Naive thymus-derived CD8-positive, alpha-beta T cell (primary cell): ENCODE measurements at places on chromosomes 13 and 19. TPM values are rescaled to one million over a fixed set of nuclear protein-coding genes. Genes with fewer than 3 reads are reported as not detected.

- no peaks in the 10 kb centered on the region for H3K36me3 ChIP-seq
- DNase-seq: no peak
- no peak overlapping the region for H3K4me3 ChIP-seq
- H3K4me1 ChIP-seq: no peaks in the 10 kb centered on the region
Observed at GRCh38 chr19:18904334-18905057, 8.5 kb upstream of the CERS1 start.

- no peak for DNase-seq
- H3K4me3 ChIP-seq: no peak overlapping the region
- H3K27me3 ChIP-seq: peaks cover 9% of the 10 kb centered on the region
- no peaks in the 10 kb centered on the region for H3K36me3 ChIP-seq
- no peak overlapping the region for H3K27ac ChIP-seq
Observed at GRCh38 chr19:14786421-14786851, 8.1 kb upstream of the ADGRE2 start.

The UGGT2 gene
- polyA plus RNA-seq: not detected

GRCh38 chr19:14901675-14902260, 15.8 kb upstream of the OR7A17 start:
- peaks cover 26% of the 10 kb centered on the region for H3K27me3 ChIP-seq
- no peak for DNase-seq
- no peak overlapping the region for H3K4me3 ChIP-seq
- no peak overlapping the region for H3K27ac ChIP-seq
- no peaks in the 10 kb centered on the region for H3K4me1 ChIP-seq

GRCh38 chr19:18333680-18334079, 6.7 kb upstream of the PGPEP1 start:
- no peak overlapping the region for H3K4me3 ChIP-seq
- DNase-seq: no peak
- H3K27ac ChIP-seq: no peak overlapping the region
- no peaks in the 10 kb centered on the region for H3K27me3 ChIP-seq
- peaks cover 2% of the 10 kb centered on the region for H3K4me1 ChIP-seq

GRCh38 chr13:45850027-45850613, 1.4 kb downstream of the SIAH3 start:
- peaks cover 61% of the 10 kb centered on the region for H3K4me1 ChIP-seq
- no peak for DNase-seq
- H3K27me3 ChIP-seq: peaks cover 3% of the 10 kb centered on the region

GRCh38 chr13:41196620-41197019, 2.3 kb upstream of the KBTBD7 start:
- H3K4me3 ChIP-seq: no peak overlapping the region
- H3K4me1 ChIP-seq: peaks cover 26% of the 10 kb centered on the region
- H3K27me3 ChIP-seq: no peaks in the 10 kb centered on the region
- DNase-seq: peak; percentile 1
- no peaks in the 10 kb centered on the region for H3K36me3 ChIP-seq

- H3K36me3 ChIP-seq: no peaks in the 10 kb centered on the region
- DNase-seq: no peak
- peaks cover 30% of the 10 kb centered on the region for H3K27me3 ChIP-seq
- no peaks in the 10 kb centered on the region for H3K4me1 ChIP-seq
Observed at GRCh38 chr13:106527445-106527801, 8.0 kb downstream of the EFNB2 start.

DNA sequence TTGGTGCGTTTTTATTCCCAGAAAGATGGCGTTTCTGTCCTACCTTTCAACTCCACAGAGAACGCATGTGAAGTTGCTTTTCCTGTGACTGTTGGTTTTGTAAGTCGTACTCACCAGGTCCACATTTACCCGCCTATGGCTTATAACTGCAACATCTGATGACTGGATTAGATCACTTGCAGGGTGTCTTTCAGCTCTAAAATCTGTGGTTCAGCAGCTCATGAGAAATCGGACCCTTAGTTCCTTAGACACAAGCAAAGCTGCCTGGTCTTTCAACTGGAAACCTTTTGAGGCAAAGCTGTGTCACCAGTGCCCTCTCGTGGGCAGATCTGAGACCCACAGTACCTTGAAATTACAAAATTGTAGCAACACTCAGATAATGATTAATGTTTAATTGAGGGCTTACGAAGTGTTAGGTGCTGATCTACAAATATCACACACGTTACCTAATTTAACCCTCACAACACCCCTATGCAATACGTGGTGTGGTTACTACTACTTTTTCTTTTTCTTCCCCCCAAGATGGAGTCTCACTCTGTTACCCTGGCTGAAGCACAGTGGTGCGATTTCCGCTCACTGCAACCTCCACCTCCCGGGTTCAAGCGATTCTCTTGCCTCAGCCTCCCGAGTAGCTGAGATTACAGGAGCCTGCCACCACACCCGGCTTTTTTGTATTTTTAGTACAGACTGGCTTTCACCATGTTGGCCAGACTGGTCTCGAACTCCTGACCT, 65.4 kb downstream of the RUBCNL start:
- H3K4me3 ChIP-seq: peak overlapping the region; percentile 92
- peaks cover 26% of the 10 kb centered on the region for H3K4me1 ChIP-seq
- H3K36me3 ChIP-seq: peaks cover under 1% of the 10 kb centered on the region
- DNase-seq: peak; percentile 55
- H3K27ac ChIP-seq: peak overlapping the region; percentile 98

GRCh38 chr13:57128909-57129308, 11.8 kb upstream of the PRR20A start:
- H3K27ac ChIP-seq: no peak overlapping the region
- H3K36me3 ChIP-seq: no peaks in the 10 kb centered on the region
- no peaks in the 10 kb centered on the region for H3K4me1 ChIP-seq
- no peaks in the 10 kb centered on the region for H3K27me3 ChIP-seq

DNA sequence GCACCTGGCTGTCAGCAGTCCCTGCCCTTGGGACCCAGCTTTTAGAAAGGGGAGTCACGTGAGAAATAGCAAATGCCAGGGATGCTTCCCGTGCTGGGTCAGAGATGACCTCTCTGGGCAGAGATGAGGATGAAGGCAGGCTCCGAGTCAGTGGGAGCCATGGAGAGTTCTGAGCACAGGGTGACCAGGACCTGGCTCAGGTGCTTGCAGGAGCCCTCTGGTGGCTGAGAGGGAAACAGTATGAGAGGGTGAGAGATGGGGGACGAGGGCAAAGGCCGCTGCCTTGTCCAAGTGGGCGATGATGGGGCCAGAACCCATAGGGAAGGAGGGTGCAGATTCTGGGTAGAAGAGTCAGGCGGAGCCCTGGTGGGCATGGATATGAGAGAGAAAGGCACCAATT, 15.8 kb downstream of the TMED1 start:
- peaks cover 13% of the 10 kb centered on the region for H3K36me3 ChIP-seq
- no peaks in the 10 kb centered on the region for H3K27me3 ChIP-seq
- H3K27ac ChIP-seq: peak overlapping the region; percentile 78
- no peak for DNase-seq

DNA sequence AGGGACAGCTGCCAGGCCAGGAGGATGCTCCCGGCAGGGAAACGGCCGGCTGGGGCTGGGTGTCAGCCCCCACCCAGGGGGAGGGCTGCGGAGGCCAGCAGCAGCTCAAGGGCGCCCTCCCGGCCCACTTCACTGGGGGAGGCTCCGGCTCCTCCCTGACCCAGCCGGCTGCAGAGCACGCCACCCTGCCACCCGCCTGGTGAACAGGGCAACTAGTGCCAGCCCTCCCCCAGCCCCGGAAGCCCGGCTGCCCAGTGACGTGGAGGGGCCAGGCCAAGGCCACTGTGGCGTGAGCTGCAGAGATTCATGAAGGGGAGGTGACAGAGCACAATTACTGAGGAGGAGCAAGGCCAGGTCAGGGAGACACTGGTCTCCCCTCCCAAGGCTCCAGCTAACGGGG, 14.7 kb downstream of the REXO1 start:
- H3K27ac ChIP-seq: no peak overlapping the region
- DNase-seq: no peak
- no peaks in the 10 kb centered on the region for H3K27me3 ChIP-seq
- H3K4me3 ChIP-seq: no peak overlapping the region
- H3K4me1 ChIP-seq: peaks cover 12% of the 10 kb centered on the region

DNA sequence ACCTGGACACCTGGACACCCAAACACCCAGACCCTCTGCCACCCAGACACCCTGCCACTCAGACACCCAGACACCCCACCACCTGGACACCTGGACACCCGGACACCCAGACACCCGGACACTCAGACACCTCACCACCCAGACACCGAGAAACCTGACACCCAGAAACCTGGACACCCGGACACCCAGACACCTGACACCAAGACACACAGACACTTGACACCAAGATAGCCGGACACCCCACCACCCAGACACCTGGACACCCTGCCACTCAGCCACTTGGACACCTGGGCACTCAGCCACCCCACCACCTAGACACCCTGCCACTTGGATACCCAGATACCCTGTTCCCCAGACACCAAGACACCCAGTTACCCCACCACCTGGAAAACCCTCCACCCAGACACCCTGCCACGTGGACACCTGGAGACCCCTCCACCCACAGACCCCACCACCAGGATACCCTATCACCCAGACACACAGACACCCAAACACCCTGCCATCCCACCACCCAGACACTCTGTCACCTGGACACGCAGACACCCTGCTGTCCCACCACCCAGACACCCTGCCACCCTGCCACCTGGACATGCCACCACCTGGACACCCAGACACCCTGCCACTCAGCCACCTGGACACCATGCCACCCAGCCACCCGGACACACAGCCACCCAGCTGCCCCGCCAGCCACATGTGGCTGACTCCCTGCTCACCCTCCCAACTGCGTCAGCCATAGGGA, 17.4 kb downstream of the C19orf12 start:
- peak overlapping the region; percentile 81 for H3K27ac ChIP-seq
- no peaks in the 10 kb centered on the region for H3K27me3 ChIP-seq
- H3K4me1 ChIP-seq: peaks cover 32% of the 10 kb centered on the region
- H3K4me3 ChIP-seq: no peak overlapping the region
- H3K36me3 ChIP-seq: no peaks in the 10 kb centered on the region
- DNase-seq: no peak

The UQCR11 gene
- polyA plus RNA-seq: 646 TPM

The SIAH3 gene
- 0.06 TPM for polyA plus RNA-seq

The PRTN3 gene
- not detected for polyA plus RNA-seq

The ONECUT3 gene
- polyA plus RNA-seq: not detected

GRCh38 chr13:92175330-92175729, 776.9 kb downstream of the GPC5 start:
- H3K4me3 ChIP-seq: no peak overlapping the region
- no peaks in the 10 kb centered on the region for H3K4me1 ChIP-seq
- DNase-seq: no peak

The ZGLP1 gene
- polyA plus RNA-seq: 0.27 TPM

- no peaks in the 10 kb centered on the region for H3K27me3 ChIP-seq
- peaks cover 8% of the 10 kb centered on the region for H3K36me3 ChIP-seq
- peaks cover 43% of the 10 kb centered on the region for H3K4me1 ChIP-seq
- H3K27ac ChIP-seq: peak overlapping the region; percentile 99
- DNase-seq: no peak
Observed at GRCh38 chr13:32428581-32429432, 877 bp upstream of the N4BP2L1 start.

The KCNN4 gene
- polyA plus RNA-seq: 28.6 TPM

DNA sequence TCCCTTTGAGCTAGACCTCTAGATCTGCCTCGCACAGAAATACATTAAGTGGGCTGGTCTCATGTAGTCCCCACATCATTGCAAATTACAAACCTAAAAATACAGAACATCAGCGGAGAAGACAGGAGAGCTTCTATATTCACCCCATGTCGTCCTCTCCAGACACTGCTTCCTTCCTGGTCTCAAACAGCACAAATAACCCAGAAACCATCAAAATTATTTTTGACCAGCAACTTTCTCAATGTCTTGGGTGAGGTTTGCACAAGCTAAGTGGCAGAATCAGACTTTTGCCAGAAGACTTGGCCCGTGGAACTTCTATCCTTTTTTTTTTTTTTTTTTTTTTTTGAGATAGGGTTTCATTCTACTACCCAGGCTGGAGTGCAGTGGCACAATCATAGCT, 28.2 kb downstream of the CLEC17A start:
- no peak overlapping the region for H3K27ac ChIP-seq
- H3K4me3 ChIP-seq: no peak overlapping the region
- H3K27me3 ChIP-seq: peaks cover under 1% of the 10 kb centered on the region
- H3K4me1 ChIP-seq: peaks cover 33% of the 10 kb centered on the region
- DNase-seq: no peak

DNA sequence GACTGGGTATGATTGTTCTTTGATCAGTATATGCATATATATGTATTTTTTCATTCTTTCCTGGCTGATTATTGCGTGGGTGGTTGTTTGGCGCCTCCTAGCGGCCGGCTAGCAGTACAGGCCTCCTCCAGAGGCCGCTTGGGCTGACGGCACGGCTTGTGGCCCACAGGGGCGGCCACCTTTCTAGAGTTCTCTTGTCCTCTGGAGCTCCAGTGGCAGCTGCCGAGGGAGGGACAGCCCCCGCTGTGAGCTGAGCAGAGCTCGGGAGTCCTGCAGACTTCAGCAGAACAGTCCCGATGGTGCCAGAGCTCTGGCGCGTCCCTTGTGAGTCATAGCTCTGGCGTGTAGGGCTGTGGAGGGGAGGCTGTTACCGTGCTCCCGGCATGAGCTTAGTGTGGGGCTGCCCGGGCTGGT, 22.5 kb upstream of the ZNF429 start:
- peak; percentile 62 for DNase-seq
- no peaks in the 10 kb centered on the region for H3K27me3 ChIP-seq
- peak overlapping the region; percentile 74 for H3K27ac ChIP-seq
- H3K4me3 ChIP-seq: no peak overlapping the region

- peaks cover 4% of the 10 kb centered on the region for H3K36me3 ChIP-seq
- peaks cover 18% of the 10 kb centered on the region for H3K4me1 ChIP-seq
- no peak for DNase-seq
- no peaks in the 10 kb centered on the region for H3K27me3 ChIP-seq
- no peak overlapping the region for H3K27ac ChIP-seq
- no peak overlapping the region for H3K4me3 ChIP-seq
Observed at GRCh38 chr13:114259974-114260373, 21.4 kb upstream of the UPF3A start.

The YJU2 gene
- 20.2 TPM for polyA plus RNA-seq

- no peak for DNase-seq
- no peaks in the 10 kb centered on the region for H3K27me3 ChIP-seq
Observed at GRCh38 chr19:9427941-9428340, 7.4 kb downstream of the ZNF266 start.

DNA sequence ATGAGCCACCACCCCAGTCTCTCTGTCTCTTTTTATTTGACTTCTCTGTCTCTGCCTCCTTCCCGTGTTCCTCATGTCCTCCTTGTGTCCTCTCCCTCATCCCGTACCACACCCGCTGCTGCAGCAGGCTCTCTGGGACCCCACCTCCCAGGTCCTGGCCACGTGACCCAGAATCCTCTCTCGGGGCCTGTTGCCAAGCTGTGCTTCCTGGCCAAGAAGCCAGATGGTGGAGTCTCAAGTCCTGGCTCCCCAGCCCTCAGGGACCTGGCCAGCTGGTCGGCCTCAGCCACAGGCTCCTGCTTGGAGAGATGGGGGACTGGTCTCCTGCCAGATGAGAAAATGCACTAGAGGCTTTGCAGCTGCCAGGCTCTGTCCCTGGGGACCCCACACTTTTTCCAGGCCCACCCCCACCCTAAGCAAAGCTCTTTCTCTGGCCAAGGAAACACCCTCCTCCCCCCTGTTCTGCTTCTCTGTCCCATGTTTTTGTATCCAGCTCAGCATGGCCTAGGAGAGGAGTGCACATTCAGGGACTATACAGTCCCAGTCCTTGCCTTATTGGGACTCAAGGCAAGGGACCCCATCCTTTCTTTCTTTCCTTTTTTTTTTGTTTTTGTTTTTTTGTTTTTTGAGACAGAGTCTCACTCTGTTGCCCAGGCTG, 34.3 kb upstream of the SHKBP1 start:
- no peak for DNase-seq
- H3K27me3 ChIP-seq: peaks cover 7% of the 10 kb centered on the region
- peaks cover 2% of the 10 kb centered on the region for H3K36me3 ChIP-seq
- H3K4me3 ChIP-seq: no peak overlapping the region
- H3K4me1 ChIP-seq: no peaks in the 10 kb centered on the region
- peak overlapping the region; percentile 24 for H3K27ac ChIP-seq
